ENCODE measurements at places on chromosomes 2 and 18.
A peak's percentile ranks its signal among the peaks of the same experiment; 100 is the strongest.

DNA sequence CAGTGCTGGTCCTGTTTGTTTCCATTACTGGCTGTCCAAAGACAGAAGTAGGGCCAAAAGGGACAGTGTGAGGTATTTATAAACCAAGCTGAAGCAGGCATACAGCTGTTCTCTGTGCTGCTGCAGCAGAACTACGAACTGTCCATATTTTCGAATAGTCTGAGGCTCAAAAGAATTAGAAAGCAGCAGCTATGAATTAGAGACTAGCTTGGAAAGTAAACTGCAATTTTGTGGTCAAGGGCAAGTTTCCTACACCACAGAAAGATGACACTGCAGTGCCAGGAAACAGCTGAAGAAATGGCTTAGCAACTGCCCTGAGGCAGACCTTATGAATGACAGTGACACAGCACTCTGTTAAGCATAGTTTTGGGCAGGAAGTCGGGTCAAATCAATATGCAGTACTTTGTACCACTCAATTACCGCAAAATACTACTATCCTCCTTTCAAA, 125.3 kb downstream of the TMEM131 start:
- peak; percentile 86 for DNase-seq

- peak; percentile 17 for DNase-seq
Measured at GRCh38 chr2:120436885-120437603, 91.1 kb downstream of the INHBB start.

DNA sequence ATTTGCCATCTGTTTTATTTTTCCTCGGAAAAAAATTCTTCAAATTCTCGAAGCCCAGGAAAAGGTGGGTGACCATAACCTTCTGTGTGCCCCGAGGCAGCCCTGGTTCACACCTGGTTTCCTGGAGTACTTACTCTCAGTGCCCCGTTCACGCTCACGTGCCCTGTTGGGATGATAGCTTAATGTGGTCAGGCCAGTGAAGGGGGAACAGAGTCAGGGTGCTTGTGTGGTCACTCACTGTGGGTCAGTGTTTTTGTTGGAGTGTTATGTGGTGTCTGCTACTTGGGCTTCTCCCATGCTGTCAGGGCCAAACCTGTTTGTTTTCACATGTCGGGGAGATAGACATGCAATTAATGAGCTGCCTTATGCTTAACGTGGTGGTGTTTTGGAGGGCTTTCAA, 78.1 kb downstream of the MAP4K4 start:
- DNase-seq = no peak

GRCh38 chr18:57775937-57776336, 27.2 kb downstream of the ATP8B1 start:
- no peak for DNase-seq

DNA sequence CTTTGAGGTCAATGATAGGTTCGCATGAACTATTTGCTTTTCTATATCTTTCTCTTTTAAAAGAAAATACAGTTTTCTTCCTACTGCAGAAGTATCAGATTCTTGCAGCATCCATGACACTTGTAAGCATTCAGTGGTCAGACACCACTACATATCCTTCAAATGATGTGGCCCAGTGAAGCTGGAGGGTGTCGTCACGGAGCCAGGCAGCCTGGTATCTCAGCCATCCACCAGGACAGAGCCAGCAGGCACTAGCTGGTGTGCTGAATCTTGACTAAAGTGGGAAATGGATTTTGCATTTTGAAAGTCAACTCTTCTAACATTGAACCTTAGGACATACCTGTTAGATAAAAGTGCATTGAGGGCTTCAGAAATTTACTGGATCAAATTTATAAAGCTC, 5.4 kb downstream of the KLHL14 start:
- DNase-seq = no peak

GRCh38 chr2:226581004-226581403, 218.6 kb downstream of the IRS1 start:
- no peak for DNase-seq

GRCh38 chr2:127170021-127170420, 50.1 kb downstream of the CYP27C1 start:
- DNase-seq = no peak

DNA sequence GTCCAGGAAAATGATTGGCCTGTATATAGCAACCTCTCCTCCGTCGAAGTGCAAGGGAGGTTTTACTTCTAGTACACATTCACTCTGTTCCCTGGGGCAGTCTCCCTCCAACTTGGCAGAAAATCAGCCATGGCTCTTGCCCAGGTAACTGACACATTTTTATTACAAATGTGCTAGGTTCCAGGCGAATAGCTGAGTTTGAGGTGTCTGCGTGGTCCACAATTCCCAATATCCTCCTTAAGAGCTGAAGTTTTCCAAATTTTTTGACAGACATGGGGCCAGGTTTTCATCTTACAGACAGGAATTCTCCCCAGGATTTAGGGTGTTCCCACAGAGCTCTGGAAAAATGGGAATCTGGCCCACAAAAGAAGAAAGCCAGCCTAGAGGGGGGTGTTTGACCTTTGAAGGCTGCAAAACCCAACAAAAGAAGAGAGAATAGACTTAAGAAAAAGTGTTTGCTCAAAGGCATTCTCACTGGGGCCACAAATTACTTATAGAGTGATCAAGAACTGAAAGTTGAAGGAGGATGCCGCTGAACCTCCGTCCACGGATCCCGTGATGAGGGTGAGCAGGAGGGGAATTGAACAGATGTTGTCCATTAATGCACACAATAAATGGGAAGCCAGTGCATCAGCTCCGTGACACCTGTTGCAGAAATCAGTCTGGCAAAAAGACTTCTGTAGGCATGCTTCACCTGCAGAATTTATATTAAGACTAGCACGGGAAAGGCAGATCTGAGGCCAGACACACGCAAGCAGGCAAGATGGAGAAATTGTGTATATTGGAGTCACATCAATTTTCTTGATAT, 242.3 kb upstream of the COPS8 start:
- no peak for DNase-seq

DNA sequence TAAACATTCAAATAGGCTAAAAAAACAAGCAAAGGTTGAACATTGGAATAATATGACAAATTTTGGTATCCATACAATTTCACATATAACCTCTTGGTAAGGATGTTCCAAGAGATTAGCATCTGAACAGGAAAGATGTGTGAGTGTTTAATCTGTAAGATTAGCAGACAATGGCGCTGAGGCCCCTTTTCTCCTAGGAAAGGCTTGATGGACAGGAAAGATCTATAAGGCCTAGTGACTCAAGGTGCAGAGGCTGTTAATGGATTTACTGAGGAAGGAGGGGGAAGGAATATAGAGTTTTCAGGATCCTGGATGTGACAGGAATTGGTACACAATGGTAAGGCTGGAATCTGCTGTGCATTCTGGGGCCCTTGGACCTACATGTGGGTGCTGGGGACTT, 48.1 kb upstream of the SMAD2 start:
- DNase-seq = no peak

- no peak for DNase-seq
Measured at GRCh38 chr2:230664128-230664527, 48.5 kb upstream of the CAB39 start.

GRCh38 chr2:125596612-125597011, 1059.3 kb upstream of the GYPC start:
- no peak for DNase-seq

GRCh38 chr2:25851740-25852503, 26.4 kb downstream of the ASXL2 start:
- peak; percentile 81 for DNase-seq

DNA sequence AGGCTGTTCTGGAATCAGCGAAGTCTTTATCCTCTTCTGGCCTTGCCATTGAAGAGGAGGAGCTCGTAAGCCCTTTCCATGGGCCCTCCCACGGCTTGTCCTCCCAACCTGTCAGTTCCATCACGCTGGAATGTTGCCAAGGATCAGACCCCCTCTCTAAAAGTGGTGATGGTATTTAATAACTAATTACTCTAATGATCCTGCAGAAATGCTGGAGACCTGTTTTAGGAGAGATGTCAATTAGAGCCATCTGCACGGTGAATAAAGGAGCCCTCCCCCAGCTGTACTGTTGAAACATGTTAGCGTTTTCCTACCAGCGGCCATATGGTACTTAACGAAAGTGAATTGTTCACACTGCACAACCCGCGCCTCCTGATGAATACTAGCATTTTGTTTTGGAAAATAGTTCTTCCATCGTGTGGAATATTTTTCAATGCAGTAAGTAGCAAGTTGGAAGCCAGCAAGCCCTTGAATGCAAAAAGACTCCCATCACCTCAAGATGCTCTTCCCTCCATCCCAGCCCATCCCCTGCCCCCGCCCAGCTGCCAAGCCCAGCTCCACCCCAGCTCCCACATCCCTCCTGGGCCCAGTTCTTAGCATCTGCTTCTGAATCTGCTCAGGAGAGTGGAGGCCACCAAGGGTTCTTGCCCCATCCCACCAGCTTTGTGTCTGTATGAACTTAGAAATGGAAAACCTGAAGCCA, 145.4 kb downstream of the KLHL29 start:
- no peak for DNase-seq

DNA sequence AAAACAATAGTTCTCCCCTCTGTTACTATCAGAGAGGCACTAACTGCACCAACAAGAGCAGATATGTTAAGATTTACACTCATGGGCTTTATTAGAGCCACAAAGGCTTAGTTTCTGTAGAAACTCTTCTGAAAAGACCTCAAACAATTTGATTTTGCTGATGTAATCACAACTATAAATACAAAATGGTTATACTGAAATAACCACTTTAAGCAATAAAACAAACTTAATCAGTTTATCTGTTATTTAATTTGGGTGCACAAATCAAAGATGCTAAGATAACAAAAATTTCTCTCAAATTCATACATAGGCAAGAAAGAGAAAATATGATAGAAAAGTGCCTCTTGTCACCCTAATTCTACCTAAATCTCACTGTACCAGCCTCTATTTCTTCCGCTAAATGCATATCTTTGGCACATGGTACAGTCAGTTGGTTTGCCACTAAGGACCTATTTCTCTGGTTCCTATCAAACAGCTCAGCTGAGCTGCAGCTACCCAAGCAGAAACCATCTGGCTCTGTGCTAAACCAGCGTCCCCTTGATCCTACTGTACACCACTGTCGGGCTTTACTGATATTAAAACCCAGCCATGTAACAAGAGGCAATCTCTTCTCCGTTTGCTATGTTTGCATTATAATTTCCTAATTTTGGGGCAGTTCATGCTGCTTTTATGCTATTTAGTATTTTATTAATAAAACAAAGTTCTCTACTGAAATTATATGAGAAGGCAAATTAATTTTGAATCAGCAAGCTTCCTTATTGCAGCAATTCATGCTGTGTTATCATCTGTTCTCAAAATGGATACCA, 60.1 kb downstream of the CWC22 start:
- DNase-seq = no peak

GRCh38 chr18:7760967-7761948, 194.1 kb downstream of the PTPRM start:
- DNase-seq = peak; percentile 88

- peak; percentile 11 for DNase-seq
Measured at GRCh38 chr2:165105926-165106325, 97.9 kb downstream of the SCN3A start.

GRCh38 chr2:209367075-209367747, 56.6 kb upstream of the MAP2 start:
- DNase-seq = no peak

GRCh38 chr2:1746174-1747064, 2.1 kb upstream of the PXDN start:
- no peak for DNase-seq

GRCh38 chr2:43370705-43371104, 144.3 kb upstream of the ZFP36L2 start:
- DNase-seq = no peak

- no peak for DNase-seq
Measured at GRCh38 chr2:221581986-221582385, 9.9 kb upstream of the EPHA4 start.

- no peak for DNase-seq
Measured at GRCh38 chr18:56647951-56648893, 2.9 kb upstream of the WDR7 start.

DNA sequence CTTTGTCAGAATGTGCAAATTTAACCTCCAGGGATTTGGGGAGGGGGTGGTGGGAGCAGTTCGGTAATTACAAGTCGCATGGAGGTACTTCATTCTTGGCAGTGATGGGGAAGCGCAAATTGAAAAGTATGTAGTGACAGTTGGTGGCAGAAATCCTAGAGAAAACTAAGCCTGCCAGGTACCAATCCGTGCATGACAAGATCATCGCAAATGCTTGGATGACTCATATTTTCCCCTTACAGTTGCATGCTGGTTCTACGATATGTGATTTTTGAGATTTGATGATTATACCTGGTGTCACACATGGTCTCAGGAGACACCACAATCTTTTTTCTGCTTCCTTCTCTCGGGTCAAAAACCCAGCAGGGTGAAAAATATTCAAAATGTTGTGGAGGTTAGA, 479.7 kb upstream of the ID2 start:
- DNase-seq = no peak

DNA sequence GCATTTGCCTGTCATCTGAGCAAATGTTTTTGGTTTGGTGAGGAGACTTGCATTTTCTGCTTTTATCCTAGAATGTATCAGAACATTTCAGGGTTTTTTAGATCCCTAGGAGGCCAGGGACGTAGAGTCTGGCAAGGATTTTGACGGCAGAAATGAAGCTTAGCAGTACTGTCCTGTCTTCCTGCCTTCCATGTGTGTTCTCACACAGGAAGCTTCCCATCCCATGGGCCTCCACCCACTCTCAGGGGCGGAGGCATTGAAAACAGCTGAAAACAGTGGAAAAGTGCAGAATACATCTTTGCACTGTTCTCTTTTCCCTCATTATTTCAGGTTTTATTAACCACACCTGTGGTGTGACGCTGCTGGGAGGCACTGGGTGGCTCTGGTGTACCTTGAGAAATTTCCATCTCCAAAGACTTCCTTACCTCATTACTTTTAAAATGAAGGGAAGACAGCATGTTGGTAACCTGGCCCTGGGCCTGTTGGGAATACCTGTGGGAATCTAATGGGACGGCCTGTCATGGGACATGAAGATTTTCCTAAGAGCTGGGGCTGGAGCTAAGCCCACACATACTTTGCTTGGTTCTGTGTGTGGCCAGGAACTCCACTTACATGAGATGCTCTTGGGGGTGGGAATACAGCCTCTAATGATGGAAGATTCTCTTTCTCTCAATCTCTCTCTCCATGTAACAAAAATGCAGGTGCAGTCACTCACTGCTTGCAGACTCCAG, 20.5 kb downstream of the PCARE start:
- DNase-seq = no peak

GRCh38 chr18:23105581-23106219, 29.6 kb upstream of the CABLES1 start:
- no peak for DNase-seq

- DNase-seq = no peak
Measured at GRCh38 chr18:64539847-64540246, 391.0 kb upstream of the LINC00305 start.

GRCh38 chr2:158806941-158807340, 11.8 kb downstream of the DAPL1 start:
- no peak for DNase-seq

DNA sequence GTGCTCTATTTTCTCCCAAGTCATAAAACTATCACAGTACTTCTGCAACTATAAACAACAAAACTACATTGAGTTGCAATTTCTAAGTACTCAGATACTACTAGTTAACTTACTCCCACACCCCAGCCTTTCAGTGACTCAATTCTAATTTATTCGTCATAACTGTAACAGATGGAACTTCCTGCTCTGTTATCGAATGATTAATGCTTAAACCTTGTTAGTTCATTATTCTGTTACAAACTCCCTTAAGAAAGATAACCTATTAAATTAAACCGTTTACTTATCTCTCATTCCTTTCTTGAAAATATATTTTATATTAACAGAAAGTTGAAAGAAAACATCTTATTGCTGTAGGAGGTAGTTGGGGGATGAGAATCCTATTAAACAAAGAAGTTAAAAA, 17.0 kb downstream of the TNFAIP6 start:
- peak; percentile 68 for DNase-seq

GRCh38 chr2:80420530-80421208, 116.1 kb upstream of the LRRTM1 start:
- DNase-seq = no peak
